Activated CD4-positive, alpha-beta T cell treated with anti-CD3 and anti-CD28 coated beads, Interleukin-2, amount 50 U/mL, for 16 hours (primary cell): ENCODE measurements at places on chromosomes 11 and 22.

- no peak for DNase-seq
Measured at GRCh38 chr22:47624252-47625012, 862.0 kb downstream of the TBC1D22A start.

GRCh38 chr22:20062766-20063083, 17.3 kb upstream of the DGCR8 start:
- DNase-seq = no peak

DNA sequence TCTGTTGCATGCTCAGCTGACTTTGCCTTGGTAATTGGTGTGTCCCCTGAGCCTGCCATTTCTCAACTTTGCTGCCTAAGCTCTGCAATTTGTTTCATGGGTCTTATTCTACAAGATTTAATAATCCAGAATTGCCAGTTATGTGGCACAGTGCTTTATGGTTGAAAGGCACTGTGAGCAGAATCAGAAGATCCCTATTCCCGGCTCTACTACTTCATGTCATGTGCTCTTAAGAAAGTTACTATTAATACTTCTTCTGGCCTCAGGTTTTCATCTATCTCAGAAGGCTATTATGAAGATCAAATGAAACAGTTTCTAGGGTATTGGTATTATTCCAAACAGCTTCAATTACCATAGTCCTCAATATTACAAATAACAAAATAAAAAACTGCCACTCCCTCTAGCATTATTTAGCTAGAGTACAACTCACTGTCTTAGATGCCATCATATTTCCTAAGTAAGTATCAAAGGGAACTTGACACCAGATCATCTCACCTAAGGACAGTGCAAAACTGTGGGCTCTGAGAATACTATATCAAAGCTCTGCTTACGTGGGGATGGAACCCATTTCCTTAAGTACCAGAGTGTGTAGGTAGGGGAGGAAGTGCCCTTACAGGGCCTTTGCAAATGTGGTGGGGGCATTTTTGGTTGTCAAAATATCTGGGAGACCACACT, 200.0 kb upstream of the PITPNB start:
- no peak for DNase-seq

DNA sequence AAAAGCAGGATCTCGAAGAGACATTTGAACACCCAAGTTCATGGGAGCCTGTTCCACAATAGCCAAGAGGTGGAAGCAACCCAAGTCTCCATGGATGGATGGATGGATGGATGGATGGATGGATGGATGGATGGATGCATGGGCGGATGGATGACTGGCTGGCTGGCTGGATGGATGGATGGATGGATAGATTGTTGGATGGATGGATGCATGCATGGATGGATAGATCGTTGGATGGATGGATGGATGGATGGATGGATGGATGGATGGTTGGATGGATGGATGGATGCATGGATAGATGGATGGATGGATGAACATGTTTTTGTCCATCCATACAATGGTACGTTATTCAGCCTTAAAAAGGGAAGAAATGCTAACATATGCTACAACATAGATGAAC, 603.4 kb downstream of the BRD1 start:
- DNase-seq = no peak

DNA sequence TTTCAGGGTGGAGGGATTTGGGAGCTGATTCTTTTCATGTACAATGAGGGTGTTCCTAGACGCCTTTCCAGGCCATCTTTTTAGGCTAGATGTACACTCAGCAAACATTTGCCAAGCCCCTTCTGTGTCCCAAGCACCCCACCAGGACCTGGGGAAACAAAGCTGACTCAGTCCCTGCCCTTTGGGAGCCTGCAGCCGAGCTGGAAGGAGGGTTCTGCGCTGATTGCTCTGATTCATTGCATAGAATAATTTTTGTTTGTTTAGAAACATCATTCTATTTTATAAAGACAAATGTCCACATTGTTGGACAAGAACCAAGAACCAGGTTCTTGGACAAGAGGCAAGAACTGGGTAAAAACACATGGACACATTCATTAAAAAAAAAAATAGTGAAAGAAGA, 16.7 kb downstream of the TP53AIP1 start:
- DNase-seq = no peak

DNA sequence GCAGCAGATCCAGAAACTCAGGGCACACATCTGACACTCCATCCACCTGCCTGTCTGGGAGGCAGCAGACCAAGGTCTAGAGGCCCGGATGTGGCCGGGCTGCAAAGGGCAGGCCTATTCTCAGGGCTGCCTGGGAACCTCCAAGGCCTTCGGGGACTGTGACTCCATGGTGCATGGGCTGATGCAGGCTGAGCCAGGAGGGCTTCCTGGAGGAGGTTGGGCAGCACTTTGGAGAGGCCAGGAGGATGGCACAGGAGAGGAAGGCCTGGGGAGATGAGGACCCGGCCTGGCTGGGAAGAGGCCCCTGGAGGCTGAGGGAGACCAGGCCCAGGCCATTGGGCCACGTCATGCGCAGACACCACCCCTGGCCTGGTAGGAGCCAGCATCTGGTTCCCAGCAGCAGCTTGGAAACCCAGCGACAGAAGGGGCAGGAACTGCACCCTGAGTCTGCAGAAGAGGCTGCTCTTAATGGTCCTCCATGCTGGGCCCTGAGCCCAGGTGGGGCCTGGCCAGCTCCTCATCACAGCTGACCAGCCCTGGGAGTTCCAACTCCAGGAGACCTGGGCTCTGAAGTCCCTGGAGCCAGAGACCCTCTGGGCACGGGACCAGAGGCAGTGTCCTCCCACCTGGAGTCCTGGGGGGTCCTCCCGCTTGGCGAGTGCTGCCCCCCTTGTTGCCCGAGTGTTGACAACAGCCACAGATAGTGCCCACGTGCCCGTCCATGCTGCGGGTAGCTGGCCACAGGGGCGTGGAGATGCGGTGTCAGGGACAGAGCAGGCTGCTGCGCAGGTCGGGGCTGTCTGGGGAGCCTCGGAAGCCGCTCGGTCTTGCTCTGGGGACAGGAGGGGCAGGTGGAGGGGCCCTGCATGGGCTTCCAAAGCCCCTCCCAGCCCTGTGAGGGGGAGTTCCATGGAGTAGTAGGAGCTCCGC, 5.5 kb downstream of the PHLDA2 start:
- no peak for DNase-seq

- DNase-seq = no peak
Measured at GRCh38 chr11:119728211-119728626, 781 bp downstream of the NECTIN1 start.

- DNase-seq = no peak
Measured at GRCh38 chr11:18310800-18311340, 11.1 kb downstream of the HPS5 start.

GRCh38 chr22:38820020-38820419, 23.8 kb downstream of the NPTXR start:
- no peak for DNase-seq

GRCh38 chr22:37024339-37025157, 5.0 kb downstream of the MPST start:
- DNase-seq = no peak

GRCh38 chr11:36296884-36297543, 926 bp downstream of the PRR5L start:
- no peak for DNase-seq

- DNase-seq = no peak
Measured at GRCh38 chr11:129620237-129621104, 195.2 kb upstream of the TMEM45B start.

DNA sequence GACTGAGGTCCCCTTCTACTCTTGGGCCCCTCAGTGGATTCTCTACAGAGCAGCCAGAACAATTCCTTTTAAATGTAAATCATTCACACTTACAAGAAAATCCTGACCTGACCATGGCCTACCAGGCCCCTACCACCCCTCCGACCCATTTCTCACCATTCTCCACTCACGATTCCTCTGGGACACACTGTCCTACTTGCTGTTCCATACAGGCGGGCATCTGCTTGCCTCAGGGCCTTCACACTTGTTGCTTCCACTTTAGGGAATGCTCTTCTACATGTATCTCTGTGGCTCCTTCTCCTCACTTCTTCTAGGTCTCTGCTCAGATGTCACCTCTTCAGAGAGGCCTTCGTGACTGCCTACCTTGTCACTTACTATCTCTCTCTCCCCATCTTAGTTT, 3.4 kb downstream of the USH1C start:
- DNase-seq = no peak

DNA sequence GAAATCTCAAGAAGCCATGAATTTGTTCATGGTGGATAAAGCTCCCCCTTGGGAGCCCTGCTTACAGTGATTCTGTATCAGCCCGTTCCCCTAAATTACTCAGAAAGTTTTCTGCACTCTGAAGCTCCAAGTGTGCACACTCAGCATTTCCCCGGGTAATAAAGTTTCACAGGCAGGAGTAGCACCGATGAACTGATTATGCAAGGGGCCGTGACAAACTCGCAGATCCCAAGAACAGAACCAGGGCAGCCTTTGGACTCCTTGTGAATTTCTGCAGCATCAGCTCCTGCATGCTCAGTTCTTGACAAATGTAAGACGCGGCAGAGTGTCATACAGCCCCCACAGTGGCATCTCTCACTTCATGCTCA, 73.5 kb downstream of the COMMD9 start:
- DNase-seq = no peak

DNA sequence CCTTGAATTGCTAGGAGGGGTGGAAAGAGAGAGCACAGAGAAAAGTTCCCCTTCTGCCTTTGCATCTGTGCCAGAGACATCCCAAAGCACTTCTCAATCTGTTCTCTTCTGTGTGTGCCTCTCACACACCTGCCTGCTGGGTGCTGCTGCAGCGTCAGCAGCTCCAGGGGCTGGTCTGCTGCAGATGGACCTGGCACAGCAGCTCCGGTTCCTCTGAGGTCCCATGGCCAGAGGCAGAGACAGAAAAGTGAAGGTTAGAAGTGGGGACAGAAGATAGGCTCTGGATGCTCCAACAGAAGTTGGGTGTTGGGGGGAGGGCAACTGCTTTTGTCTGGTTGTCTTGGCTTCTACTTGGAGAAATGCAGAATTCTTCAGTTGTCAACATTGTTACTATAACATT, 48.9 kb upstream of the KIRREL3 start:
- DNase-seq = no peak

DNA sequence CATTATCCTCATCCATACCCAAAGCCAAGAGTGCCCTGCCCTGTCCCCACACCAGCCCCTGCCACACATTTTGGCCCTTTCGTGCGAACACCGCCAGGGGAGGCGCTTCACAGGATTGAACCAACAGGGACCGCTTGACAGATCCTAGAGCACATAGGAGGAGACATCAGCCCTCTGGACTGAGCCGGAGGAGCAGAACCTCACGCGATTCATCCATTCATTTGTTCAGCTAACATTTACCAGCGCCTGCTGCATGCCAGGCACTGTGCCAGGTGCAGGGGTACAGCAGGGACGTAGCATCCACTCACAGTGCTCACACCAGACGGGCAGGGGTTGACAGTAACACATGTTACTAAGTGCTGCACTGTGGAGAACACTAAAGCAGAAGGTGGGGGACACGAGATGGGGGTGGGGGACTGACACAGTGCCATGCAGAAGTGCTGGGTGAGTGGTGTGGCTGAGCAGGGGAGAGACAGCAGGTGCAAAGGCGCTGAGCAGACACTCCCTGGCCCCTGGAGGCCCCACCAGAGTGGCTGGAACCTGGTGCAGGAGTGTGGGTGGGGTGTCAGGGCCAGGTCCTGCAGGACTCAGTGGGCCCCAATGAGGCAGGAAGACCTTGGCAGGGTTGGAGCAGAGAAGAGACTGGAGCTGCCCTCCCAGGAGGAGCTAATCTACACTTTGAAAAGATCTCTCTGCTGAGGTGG, 3.4 kb downstream of the GNAZ start:
- DNase-seq = no peak

- no peak for DNase-seq
Measured at GRCh38 chr22:47352920-47353700, 590.7 kb downstream of the TBC1D22A start.

DNA sequence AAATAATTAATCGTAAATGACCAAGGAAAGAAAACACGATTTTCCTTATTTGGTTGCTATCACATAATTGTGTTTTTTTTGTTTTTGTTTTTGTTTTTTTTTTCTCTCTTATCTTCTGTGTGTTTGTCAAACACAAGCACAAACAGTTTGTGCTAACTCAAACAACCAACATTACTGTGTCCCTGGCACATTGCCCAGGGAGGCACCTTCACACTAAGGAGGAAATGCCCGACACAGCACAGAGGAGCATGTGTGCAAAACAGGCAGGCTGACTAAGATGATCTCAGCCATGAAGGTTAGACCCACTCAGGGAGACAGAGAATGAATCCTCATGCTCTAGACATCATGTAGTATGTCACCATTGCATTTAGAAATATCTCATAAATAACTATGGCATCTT, 130.1 kb downstream of the SOX6 start:
- no peak for DNase-seq

- DNase-seq = no peak
Measured at GRCh38 chr11:99814738-99815137, 794.0 kb downstream of the CNTN5 start.

- DNase-seq = no peak
Measured at GRCh38 chr11:71253794-71254193, 1.4 kb upstream of the SHANK2 start.

- no peak for DNase-seq
Measured at GRCh38 chr11:69442012-69442806, 39.3 kb upstream of the LINC01488 start.

- DNase-seq = no peak
Measured at GRCh38 chr11:42237701-42238235, 778.3 kb upstream of the LRRC4C start.

DNA sequence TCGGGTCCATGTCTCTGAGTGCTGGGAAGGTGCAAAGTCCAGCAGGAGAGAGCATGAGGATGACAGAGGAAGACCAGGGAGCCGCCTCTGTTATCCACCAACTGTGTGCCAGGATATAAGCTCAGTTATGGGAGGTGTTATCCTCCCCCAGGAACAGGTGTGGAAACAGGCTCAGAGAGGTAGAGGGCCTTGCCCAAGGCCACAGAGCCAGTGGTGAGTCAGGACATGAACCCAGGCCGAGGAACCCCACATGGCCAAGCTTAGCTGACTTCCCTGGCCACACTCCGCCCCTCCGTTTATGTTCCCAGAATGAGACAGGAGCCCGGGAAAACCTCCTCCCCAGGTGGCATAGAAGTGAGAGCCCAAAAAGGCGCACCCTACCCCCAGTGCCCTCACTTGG, 50.3 kb downstream of the ISX start:
- DNase-seq = no peak

DNA sequence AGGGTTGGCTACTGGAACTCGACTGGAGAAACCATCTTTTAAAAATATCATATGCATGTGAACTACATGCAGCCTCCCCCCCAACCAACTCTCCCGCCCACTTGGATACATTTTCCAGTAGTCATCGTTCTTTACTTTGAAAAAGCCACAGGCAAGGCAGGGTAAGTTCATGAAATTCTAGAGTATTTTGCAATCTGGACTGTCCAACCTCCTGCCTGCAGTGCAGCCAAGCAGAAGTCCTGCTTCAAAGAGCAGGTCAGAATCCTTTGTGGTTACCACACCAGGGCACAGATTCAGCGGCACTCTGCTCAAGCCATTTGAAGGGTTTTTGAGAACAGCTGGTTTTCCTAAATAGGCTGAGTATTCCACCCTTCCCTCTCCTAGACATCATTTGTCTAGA, 12.1 kb downstream of the ELF5 start:
- no peak for DNase-seq
